ENCODE measurements at places on chromosomes 3 and 15.

GRCh38 chr3:134802428-134803050 lies 7.5 kb downstream of the EPHB1 start:
- no peak for DNase-seq

DNA sequence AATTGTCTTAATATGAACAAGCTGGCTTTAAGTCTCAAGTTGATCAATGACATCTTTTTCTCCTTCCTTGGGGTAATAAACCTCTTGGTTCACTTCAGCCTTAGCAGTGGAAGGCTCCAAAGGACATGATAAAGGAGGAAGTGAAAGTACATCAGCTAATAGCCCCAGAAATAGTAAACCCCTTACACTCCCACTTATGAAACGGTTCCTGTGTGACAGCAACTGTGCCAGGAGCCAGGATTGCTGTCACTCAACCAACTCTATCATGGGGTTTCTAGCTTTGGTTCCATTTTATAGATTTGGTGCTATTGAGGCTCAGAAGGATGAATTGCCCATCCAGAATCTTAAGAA lies 216.7 kb downstream of the ABHD5 start:
- no peak for DNase-seq

DNA sequence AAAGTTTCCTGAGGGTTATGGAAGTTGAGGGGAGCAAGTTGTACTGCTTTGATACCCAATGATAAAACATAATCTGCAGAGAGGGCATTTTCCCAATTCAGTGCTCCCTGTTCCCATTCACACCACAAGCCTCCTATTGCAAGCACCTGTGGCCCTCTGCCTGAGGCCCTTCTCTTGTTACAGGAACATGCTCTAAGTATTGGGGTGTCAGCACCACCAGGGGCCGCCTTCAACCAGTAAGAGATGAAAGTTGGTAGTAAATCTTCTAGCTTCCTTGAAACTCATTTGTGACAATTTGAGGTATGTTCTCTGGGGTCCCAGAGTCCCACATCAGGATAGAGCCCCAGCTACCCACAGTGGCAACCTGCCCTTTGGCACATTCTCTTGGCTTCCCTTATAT lies 265.4 kb upstream of the ARHGEF26 start:
- DNase-seq: no peak

GRCh38 chr15:60528530-60528929 lies 49.6 kb upstream of the ICE2 start:
- DNase-seq: no peak

- no peak for DNase-seq
Observed at GRCh38 chr15:23857028-23857641, 170.0 kb upstream of the NDN start.

- no peak for DNase-seq
Observed at GRCh38 chr15:75062706-75063105, 39.3 kb downstream of the PPCDC start.

GRCh38 chr15:88657326-88658069 lies 18.7 kb downstream of the ISG20 start:
- no peak for DNase-seq

- no peak for DNase-seq
Observed at GRCh38 chr15:80777137-80777536, 2.0 kb upstream of the CEMIP start.

- no peak for DNase-seq
Observed at GRCh38 chr15:57090496-57090859, 172.0 kb downstream of the TCF12 start.

GRCh38 chr3:9405756-9406155 lies 8.3 kb downstream of the SETD5 start:
- DNase-seq: no peak

DNA sequence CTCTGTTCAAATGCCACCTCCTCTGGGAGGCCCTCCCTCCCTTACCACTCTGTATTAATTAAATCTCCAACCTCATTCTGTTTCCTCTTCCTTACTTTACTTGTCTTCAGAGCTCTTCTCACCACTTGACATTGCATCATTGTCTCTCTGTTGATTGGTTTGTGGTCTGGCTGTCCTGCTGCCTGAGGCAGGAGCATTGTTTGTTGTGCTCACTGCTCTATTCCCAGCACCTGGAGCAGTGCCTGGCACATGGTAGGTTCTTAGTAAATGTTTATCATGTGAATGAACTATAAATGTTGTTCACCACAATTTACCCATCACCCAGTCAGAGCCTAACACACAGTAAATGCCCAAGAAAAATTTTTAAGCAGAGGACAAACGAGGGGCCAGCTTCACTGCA lies 6.7 kb upstream of the BFSP2 start:
- no peak for DNase-seq

DNA sequence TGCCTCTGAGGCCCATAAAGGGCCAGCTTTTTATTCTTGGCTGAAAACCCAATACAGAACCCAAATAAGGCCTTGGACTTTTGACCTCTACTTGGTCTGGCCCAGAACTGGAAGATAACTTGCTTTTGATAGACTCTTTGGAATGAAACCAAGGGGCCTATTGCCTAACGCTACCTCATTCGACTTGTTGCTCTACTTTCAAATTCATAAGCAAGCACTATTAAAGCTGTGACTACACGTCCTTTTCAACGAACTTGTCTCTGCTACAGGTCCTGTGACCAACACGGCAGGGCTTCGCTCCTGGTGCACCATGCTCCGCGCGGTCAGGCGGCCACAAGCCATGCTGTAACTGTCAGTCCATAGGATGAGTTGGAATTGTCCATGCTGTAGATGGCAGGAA lies 385.4 kb downstream of the MFSD1 start:
- DNase-seq: no peak

DNA sequence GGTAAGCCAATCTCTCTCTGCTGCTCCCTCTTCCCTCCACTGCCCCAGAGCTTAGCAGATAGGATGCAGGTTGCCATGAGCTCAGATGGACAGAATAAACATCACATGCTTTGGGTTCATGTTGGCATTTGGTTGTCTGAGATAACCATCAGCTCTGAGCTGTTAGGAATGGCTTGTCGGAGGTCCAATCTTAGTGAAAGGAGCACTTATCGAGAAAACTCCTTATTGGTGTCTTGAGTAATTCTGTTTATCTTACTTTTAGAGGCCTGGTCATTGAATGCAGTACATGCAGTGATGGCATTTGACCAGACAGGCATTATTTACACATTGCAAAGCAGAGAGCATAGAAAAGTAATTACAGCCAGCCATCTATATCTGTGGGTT lies 99.7 kb downstream of the CEMIP start:
- no peak for DNase-seq

GRCh38 chr3:15436246-15436645 lies 8.8 kb downstream of the EAF1 start:
- no peak for DNase-seq

DNA sequence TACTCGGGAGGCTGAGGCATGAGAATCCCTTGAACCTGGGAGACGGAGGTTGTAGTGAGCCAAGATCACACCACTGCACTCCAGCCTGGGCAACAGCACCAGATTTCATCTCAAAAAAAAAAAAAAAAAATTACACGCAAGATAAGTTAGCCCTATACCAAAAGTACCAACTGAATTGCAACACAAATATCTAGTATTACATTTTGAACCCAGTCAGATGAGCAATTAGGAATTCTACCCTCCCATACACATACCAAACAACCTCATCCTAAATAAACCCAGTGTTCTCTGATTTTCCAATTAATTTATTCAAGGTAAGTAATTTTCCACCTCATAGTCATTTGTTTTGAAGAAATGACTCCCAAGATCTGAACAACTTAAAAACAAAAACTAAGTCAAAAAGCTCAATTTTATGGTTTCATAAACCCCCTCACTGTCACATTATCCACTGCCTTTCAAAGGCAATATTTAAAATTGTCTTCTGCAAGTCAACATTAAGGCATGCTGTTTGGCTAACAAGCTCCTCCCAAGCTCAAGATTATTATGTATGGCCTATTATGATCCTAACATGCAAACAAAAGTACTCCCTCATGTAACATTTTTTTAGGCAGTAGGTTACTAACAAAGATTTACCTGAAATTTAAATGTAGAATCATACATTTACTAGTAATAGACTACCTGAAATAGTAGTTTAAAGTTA lies 4.5 kb downstream of the RAF1 start:
- DNase-seq: no peak

DNA sequence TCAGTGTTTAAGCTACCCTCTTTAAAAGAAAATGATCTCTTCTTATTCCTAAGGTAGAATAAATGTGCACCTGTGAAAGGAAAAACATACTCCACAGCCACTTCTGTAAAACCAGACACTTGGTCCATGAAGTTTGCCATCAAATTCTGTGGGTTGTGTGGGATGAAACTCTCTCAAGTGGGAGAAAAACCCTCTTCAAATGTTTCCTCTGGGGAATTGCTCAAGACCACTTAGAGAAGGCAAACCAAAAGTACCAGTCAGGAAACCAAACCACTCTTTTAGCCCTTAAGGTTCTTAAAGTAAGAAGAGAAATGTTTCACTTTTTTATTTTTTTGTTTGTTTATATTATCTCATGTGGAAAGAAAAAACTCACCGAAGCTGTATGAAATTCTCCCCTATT lies 1.2 kb downstream of the COL8A1 start:
- DNase-seq: no peak

DNA sequence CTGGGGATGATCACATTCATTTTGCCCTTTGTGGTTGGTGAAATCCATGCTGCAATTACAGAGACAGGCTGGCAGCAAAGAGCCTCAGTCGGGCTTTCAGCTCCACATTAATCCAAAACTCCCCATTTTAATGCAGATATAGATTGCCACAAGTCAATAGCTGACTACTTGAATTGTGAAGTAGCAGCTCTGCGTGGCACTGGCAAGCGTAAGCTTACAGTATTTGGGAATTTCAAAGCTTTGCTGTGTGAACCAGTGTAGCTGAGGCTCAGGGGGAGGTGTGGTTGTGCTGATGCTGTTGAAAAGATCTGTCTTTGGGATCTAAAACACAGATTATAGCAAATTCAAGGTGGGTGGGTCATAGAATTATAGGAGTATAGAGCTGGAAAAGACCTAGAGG lies 290.3 kb upstream of the ONECUT1 start:
- DNase-seq: no peak

DNA sequence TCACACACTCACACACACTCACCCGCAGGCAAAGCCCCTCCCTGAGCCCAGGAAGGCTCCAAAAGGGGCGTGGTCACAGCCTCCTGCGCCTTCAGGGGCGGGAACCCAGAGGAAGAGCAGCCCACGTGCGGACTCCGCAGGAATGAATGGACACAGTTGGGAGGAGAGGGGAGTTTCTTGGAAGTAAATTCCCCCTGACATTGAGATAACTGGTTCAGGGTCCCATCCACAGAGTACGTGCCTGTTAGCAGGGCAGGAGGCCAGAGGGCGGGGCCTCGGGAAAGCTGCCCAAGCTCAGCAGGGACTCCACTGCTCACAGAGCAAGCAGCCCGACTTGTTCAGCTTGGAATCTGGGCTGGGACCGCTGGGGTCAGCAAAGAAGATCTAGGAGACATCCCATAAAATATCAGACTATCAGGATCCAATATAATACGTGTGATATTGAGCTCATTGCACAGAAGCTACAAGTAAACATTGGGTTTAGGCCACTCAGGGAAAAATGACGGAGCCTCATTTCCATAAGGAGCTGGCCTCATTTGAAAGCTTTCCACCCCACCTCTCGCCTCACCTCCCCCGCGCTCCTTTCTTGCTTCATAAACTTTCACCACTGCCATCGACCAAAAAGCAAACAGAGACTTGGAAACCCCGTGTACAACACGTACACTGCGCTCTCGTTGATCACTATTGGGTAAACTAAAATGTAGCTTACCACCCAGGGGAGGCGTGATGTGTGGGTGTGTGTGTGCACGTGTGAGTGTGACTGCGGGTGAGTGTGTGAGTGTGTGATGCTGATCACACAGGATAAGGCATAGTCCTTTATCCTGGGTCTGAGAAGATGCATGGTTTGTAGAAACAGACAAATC lies 36.0 kb downstream of the TM2D3 start:
- no peak for DNase-seq

DNA sequence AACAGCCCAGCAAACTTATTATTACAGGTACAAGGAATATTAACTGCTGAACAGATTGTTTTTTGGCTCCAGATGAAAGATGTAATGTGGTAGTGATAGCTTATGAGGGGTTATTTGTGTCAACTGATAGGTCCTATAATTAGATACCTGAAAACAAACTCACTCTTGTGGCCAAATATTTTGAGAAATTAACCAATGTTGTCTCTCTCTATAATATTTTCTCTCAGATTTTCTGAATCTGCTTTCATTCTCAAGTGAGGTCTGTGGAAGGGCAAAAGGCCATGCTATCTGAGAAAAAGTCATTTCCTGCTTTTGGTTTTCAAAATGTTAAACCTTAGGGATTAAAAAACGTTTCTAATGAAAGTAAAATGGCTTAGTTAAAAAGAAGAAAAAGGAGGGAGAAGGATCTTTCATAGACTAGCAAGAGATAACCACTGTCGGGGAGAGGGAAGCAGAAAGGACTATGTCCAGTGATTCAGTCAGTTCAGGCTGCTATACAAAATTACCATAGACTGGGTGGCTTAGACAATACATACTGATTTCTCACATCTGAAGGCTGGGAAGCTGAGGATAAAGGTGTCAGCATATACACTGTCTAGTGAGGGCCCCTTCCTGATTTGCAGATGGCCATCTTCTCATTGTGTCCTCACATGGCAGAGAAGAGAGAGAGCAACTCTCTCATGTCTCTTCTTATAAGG lies 277.5 kb upstream of the P2RY1 start:
- DNase-seq: no peak

GRCh38 chr15:58167095-58167691 lies 29.0 kb downstream of the AQP9 start:
- DNase-seq: no peak

DNA sequence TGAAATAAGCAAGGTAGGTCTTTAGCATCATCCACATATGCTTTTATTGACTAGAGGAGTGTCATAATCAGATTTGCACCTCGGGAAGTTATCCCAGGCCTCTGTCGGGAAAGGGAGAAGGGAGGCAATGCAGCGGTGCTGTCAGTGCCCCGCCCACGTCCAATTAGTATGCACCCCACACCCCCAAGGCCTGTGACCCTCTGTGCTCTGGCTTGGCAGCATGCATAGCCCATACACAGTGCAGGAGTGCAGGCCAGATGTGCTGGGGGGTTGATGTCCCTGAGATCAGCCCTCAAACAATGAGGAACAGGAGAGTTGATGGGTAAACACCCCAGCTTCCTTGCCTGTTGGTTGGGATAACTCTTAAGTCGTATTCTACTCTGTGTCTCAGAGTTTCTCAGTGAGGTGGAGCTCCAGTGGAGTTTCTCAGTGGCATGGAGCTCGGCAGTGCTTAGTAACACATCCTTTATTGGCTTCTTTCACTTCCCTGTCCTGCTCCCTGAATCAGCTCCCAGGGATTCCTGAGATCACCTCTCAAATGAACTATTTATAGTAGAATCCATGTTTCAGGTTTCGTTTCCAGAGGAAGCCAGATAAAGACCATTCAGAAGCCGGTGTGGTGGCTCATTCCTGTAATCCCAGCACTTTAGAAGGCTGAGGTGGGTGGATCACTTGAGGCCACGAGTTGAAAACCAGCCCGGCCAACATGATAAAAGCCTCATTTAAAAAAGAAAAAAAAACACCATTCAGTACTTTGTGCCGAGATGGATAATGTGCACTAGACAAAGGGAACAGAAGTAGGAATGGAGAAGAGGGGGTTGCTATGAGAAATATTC lies 26.7 kb upstream of the NDUFB4 start:
- DNase-seq: no peak

- DNase-seq: no peak
Observed at GRCh38 chr3:117118604-117119003, 409.0 kb downstream of the TUSC7 start.
